ENCODE measurements at places on chromosomes 1 and 21. TPM values are rescaled to one million over a fixed set of nuclear protein-coding genes. Genes with fewer than 3 reads are reported as not detected.

RBP7 gene
- polyA plus RNA-seq = 1.3 TPM

ZSWIM5 gene
- 4.6 TPM for polyA plus RNA-seq

PAX7 gene
- polyA plus RNA-seq = not detected

GRCh38 chr1:169924829-169925228, 31.1 kb upstream of the SCYL3 start:
- no peak for DNase-seq

GRCh38 chr1:180633057-180634056, 1.5 kb downstream of the XPR1 start:
- no peak for DNase-seq

DNA sequence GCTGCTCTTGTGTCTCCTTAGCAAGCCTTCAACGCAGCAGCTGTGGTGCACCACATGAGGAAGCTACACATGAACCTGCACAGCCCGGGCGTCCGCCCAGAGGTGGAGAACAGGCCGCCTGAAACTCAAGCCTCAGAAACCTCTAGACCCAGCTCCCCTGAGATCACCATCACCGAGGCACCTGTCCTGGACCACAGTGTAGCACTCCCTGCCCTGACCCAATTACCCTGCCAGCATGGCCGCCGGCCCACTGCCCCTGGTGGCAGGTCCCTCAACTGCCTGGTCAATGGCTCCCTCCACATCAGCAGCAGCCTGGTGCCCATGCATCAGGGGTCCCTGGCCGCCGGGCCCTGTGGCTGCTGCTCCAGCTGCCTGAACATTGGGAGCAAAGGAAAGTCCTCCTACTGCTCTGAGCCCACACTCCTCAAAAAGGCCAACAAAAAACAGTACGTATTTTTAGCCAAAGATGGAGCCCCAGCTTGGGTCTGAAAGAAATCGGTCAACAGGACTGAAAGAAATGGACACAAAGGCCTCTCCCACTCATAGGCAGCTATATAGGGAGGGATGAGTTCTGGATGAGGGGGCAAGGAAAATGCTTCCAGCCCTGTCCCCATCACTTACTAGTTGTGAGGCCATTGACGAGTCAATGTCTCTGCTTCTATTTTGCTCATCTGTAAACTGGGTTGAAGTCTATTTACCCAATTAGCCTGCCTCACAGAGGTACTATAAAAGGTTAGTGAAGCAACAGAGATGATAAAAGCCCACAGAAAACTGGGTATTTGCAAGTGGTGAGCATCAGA, 28.5 kb downstream of the CAMK1G start:
- DNase-seq = no peak

GRCh38 chr1:223628233-223629125, 37.0 kb downstream of the CAPN8 start:
- no peak for DNase-seq

- DNase-seq = peak; percentile 64
Observed at GRCh38 chr1:212452323-212453155, 19.8 kb downstream of the NENF start.

DNA sequence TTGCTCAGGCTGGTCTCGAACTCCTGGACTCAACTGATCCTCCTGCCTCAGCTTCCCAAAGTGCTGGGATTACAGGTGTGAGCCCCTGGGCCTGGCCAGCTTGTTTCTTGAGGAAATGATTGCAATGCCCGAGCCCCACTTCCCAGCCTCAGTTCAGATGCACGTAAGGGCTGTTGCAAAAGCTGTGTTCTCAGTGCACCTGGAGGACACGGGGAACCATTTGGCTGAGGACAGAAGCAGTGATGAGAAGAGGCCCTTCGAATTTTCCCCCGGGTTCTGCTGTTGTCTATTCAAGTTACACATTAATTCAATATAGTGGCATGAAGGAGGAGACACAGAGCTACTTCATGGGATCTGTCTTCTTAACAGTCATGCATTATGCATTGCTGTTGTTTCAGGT, 78.8 kb upstream of the WDR26 start:
- DNase-seq = no peak

DNA sequence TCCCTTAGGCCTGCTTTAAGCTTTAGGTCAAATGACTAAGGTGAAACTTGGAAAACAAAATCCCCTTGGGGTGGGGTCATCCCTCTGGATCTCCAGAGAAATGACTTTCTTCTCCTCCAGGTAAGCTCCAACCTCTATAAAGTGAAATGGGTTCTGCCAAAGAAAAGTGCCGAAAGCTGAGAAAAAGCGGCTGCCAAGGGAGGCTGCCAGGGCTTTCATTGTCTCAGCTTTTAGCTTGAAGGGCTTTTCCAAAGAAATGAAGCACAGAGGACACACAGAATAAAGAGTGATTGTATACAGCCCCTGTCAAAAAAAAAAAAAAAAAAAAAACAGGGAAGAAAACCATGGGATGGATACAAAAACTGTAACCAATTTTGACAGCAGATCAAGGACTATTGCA, 126.9 kb downstream of the TGFBR3 start:
- no peak for DNase-seq

DNA sequence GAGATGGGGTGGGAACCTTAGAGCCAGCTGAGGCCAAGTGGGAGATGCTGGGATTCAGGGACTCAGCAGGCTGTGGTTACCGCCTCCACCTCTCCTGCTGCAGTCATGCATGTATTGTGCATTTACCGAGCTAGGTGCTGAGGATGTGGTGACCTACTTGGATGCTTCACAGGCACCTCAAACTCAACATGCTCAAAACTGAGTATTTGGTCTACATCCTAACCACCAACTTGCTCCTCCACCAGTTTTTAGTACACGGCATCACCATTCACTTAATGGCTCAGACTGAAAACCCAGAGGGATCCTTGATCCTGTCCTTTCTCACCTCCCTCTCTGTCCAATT, 5.6 kb downstream of the CHRNB2 start:
- no peak for DNase-seq

- no peak for DNase-seq
Observed at GRCh38 chr1:197152662-197153061, 6.2 kb upstream of the ASPM start.

DNA sequence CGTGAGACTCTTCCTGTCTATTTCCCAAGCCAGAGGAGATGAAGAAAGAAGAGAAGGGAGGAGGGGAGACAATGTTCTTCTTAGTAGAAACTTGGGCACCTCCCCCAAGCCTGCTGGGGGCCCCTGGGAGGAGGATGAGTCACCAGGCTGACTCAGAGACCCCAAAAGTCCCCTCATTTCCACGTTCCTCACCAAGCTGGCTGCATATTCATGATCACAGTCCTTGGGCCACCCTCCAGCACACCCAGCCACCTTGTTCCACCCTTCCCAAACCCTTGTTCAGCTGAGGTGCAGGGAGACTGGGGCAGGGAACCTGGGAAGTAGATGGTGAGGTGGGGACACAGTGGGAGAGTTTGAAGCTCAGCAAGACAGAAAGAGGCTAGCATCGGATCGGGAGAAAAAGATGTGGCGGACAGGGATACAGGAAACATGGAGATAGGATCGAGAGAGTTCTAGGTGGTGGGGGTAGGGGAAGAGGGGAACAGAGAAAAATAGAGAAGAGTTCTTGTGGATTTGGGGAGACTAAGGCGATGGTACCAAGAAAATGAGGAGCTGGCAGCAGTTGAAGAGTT, 712 bp downstream of the RAB13 start:
- DNase-seq = no peak

DNA sequence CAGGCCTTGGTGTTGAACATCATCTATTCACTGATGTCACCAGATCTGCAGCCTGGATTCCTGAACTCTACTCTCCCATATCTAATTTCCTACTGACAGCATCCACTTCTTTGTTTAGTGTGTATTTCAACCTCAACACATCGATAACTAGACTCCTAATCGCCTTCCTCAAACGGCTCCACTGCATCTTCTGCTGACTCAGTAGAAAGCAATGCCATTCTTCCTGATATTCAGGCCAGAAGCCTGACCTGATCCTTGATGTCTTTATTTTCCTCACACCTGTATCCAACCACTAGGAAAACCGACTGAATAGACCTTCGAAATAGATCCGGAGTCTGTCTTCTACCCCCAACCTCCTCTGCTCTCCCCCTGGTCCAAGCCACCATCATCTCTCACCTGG, 466.9 kb downstream of the PCP4 start:
- DNase-seq = no peak

DNA sequence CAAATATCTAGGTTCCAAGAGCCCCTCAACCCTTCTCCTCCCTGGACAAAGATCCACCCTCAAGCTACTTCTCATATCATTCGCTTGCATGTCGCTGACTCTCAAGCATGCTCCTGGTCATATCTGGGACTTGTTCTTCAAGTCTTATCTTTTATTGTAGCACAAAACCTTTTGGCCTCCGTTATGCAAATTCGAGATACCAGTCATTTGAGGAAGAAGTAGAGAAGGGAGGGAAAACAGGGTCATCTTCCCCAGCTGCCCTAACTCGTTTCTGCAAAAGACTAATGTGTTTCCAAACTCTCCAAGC, 63.8 kb upstream of the ETS2 start:
- no peak for DNase-seq

DNA sequence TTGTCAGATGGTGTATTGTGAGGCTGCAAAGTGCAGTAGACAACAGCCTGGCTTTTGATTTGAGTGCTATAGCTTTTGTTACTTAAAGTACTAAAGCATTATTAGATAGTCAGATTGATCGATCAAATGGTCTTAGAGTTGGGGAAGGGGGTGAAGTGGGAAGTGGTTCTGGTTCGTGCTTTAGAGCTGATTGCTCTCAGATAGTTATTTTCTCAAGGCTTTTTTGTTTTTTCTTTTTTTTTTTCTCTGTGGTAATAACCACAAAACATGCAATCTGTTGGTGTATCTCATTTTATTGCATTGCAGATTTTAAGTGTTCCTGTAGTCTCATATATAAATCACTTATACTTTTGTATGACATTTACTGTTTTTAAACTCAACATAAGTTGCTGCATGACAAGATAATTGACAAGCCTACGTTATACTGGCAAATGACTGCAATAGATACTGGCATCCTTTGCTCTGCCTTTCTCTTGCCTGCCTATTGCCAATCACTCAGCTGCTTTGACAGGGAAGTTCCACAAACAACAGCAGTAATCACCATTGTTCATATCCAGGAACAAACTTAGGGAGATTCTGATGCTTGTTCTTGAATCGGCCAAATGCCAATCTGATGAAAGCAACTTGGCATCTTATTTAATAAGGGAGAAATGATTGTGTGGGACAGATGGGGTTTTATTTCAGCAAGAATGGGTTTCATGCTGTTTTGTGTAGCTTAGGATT, 125.0 kb upstream of the B3GALT2 start:
- no peak for DNase-seq

GRCh38 chr1:20983297-20983889, 193.3 kb downstream of the EIF4G3 start:
- no peak for DNase-seq

- DNase-seq = no peak
Observed at GRCh38 chr1:110205591-110206155, 4.4 kb upstream of the KCNC4 start.

DNA sequence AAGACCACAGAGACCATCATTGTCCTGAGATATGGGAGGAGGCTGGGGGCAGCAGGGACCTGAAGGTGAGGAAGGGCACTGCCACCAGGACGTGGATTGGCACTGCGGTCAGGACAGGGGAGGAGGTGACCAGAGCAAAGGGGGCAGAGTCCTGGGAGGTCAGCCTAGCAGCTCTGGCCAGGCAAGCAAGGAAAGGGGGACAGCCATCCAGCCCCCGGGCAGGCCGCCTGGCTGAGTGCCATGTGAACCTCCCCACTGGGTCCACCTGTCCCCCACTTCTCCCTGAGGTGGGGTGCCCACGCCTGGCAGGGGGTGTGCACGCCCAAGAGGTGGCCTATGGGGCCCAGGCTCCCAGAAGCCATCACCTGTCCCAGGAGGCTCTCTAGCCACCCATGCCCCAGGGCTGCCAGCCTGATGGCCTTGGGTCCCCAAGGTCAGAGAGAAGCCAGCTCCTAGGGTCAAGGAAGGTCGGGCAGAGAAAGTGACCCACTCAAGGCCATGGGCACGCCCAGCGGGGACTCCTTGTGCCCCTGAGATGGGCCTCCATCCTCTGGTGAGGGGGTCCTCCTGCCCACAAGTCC, 17.6 kb upstream of the PTTG1IP start:
- DNase-seq = no peak
